Immature natural killer cell (primary cell): ENCODE measurements at places on chromosomes 13 and 19. TPM values are rescaled to one million over a fixed set of nuclear protein-coding genes. Genes with fewer than 3 reads are reported as not detected.

- no peak overlapping the region for H3K4me3 ChIP-seq
- peaks cover 9% of the 10 kb centered on the region for H3K27me3 ChIP-seq
- no peaks in the 10 kb centered on the region for H3K36me3 ChIP-seq
- H3K27ac ChIP-seq, result no peak overlapping the region
- no peak for DNase-seq
These were observed 14.0 kb upstream of the URI1 start for GRCh38 chr19:29927944-29928625.

- peaks cover 9% of the 10 kb centered on the region for H3K36me3 ChIP-seq
- peaks cover 11% of the 10 kb centered on the region for H3K27me3 ChIP-seq
- H3K4me3 ChIP-seq, result no peak overlapping the region
- DNase-seq, result no peak
- H3K4me1 ChIP-seq, result peaks cover 27% of the 10 kb centered on the region
These were observed 3.3 kb downstream of the ALDH16A1 start for GRCh38 chr19:49456326-49456725.

DNA sequence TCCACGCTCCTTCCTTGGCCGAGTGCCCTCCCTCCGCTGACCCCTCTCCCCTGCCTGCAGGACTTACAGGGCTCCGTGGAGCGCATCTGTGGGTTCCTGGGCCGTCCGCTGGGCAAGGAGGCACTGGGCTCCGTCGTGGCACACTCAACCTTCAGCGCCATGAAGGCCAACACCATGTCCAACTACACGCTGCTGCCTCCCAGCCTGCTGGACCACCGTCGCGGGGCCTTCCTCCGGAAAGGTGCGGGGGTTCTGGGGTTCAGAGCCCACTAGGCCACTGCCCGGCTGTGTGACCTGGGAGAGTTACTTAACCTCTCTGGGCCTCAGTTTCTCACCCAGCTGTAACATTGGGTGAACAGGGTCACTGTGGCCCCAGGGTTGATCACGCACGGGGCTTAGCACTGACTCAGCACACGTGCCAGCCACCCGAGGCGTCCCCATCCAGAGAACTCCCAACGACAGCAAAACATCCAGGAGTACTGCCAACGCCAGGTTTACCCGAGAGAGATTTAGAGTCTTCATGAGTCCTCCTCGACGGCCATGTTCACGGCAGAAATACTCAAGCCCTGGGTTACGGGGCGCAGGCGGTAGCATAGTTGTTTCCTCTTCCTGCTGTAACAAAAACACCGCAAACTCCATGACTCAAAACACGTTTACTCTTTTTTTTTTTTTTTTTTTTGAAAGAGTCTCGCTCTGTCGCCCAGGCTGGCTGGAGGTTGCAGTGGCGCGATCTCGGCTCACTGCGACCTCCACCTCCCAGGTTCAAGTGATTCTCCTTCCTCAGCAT, 9.7 kb upstream of the SPACA4 start:
- no peaks in the 10 kb centered on the region for H3K27me3 ChIP-seq
- no peaks in the 10 kb centered on the region for H3K36me3 ChIP-seq
- peak; percentile 39 for DNase-seq
- H3K27ac ChIP-seq, result no peak overlapping the region
- H3K4me1 ChIP-seq, result no peaks in the 10 kb centered on the region

The LRRC63 gene
- polyA plus RNA-seq, result 0.12 TPM

- H3K27ac ChIP-seq, result no peak overlapping the region
- H3K4me1 ChIP-seq, result no peaks in the 10 kb centered on the region
- peaks cover 2% of the 10 kb centered on the region for H3K27me3 ChIP-seq
These were observed 1001.7 kb downstream of the PCDH17 start for GRCh38 chr13:58633226-58633625.

DNA sequence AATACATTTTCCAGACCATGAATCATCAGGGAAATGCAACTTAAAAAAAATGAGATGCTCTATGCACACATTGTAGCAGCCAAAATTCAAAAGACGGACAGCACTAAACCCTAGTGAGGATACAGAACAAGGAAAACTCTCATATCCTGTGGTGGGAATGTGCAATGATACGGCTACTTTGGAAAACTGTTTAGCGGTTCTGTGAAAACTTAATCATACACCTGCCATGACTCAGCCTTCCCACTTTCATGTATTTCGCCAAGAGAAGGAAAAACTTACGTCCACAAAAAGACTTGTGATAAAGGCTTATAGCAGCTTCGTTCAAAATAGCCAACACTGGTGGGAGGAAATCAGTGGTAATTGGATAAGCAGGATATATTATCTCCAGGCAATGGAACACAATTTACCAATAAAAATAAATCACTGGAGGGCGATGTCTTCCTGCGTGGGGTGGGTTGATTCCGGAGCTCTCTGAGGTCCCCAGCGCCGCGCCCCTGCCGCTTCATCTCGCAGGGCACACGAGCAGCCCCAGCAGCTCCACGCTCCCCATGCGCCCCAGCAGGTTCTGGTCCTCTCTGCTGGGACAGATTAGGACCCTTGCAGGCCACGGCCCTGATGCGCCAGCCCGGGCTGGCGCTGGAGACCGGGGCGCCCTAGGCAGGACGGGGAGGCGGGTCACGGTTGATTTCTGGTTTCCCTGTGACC, 97.2 kb upstream of the ARHGEF7 start:
- H3K27ac ChIP-seq, result no peak overlapping the region
- no peak overlapping the region for H3K4me3 ChIP-seq
- H3K4me1 ChIP-seq, result no peaks in the 10 kb centered on the region
- peaks cover 5% of the 10 kb centered on the region for H3K27me3 ChIP-seq

The THSD1 gene
- polyA plus RNA-seq, result not detected

- peaks cover 6% of the 10 kb centered on the region for H3K4me1 ChIP-seq
- no peak overlapping the region for H3K27ac ChIP-seq
- DNase-seq, result no peak
- H3K36me3 ChIP-seq, result peaks cover 77% of the 10 kb centered on the region
- H3K27me3 ChIP-seq, result peaks cover 5% of the 10 kb centered on the region
These were observed 18.2 kb downstream of the ZNF121 start for GRCh38 chr19:9565900-9566705.

The STOML3 gene
- not detected for polyA plus RNA-seq

DNA sequence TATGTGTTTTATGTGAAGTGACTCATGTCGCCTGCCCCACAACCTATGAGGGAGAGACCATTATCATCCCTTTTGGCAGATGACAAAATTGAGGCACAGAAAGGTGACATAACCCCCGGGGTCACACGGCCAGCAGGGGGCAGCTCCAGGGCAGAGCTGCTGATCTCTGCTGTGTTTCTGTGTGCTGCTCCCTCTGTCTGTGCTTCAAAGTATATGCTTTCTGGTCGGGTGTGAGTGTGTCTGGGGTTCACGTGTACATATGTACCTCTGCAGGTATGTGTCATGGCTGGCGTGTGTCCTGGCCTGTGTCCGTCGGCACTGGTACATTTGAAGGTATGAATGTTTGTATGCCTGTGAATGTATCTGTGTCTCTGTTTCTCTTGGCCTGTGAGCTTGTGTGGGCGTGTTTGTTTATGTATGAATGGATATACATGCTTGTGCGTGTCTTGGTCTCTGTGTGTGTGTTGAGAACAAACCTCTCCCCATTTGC, 7.1 kb downstream of the LIPE start:
- no peak overlapping the region for H3K27ac ChIP-seq
- H3K27me3 ChIP-seq, result peaks cover 4% of the 10 kb centered on the region
- no peaks in the 10 kb centered on the region for H3K36me3 ChIP-seq
- peak; percentile 59 for DNase-seq
- no peak overlapping the region for H3K4me3 ChIP-seq
- H3K4me1 ChIP-seq, result peaks cover 45% of the 10 kb centered on the region

GRCh38 chr19:33416307-33417215, 43.1 kb downstream of the CEBPG start:
- peak; percentile 31 for DNase-seq

GRCh38 chr13:107562203-107562602, 653.1 kb downstream of the LIG4 start:
- DNase-seq, result no peak
- H3K27me3 ChIP-seq, result no peaks in the 10 kb centered on the region
- H3K4me1 ChIP-seq, result no peaks in the 10 kb centered on the region
- no peak overlapping the region for H3K4me3 ChIP-seq
- H3K27ac ChIP-seq, result no peak overlapping the region

The SLC15A1 gene
- not detected for polyA plus RNA-seq

DNA sequence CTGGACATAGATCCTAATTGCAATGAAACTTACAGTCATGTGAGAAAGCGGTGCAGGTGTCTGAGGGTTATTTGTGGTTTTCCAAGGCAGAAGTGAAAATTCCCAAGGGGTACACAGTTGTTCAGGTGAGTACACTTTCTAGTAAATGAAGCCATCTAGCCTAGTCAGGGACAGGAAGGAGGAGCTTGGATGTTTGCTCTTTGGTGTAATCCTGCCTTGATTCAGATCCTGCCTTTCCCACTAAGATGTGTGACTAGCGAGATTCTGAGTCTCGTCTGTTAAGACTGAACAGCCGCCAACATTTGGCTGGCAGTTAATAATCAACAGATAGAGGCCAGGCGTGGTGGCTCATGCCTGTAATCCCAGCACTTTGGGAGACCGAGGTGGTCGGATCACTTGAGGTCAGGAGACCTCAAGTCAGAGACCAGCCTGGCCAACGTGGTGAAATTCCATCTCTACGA, 2.5 kb downstream of the RPS9 start:
- H3K27ac ChIP-seq, result peak overlapping the region; percentile 99
- H3K4me1 ChIP-seq, result peaks cover 48% of the 10 kb centered on the region
- peaks cover 19% of the 10 kb centered on the region for H3K27me3 ChIP-seq
- peak overlapping the region; percentile 98 for H3K4me3 ChIP-seq
- H3K36me3 ChIP-seq, result peaks cover 26% of the 10 kb centered on the region

- no peaks in the 10 kb centered on the region for H3K36me3 ChIP-seq
- H3K27ac ChIP-seq, result no peak overlapping the region
- peaks cover 2% of the 10 kb centered on the region for H3K27me3 ChIP-seq
- no peak overlapping the region for H3K4me3 ChIP-seq
- H3K4me1 ChIP-seq, result no peaks in the 10 kb centered on the region
These were observed 209.2 kb downstream of the KCTD12 start for GRCh38 chr13:76677043-76677442.

The SLC6A16 gene
- 3.0 TPM for polyA plus RNA-seq

DNA sequence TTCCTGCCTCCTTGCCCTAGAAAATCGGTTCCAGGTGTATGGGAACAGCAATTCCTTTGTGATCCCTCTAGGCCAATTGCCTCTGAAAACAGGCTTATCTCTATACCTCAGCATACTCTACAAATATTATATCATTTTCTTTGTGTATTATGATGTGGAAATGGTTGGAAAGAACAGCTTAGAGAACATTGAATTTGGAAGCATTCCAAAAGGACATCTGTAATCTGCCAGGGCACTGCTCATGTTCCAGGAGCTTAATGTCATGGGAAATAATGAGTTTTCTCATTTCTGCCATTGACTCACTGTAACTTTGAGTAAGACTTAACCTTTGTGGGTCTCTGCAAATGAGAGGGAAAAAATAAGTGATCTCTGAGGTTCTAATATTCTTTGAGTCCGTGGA, 147.3 kb downstream of the UFM1 start:
- no peaks in the 10 kb centered on the region for H3K27me3 ChIP-seq
- no peak overlapping the region for H3K4me3 ChIP-seq
- H3K4me1 ChIP-seq, result no peaks in the 10 kb centered on the region
- no peak overlapping the region for H3K27ac ChIP-seq
- no peaks in the 10 kb centered on the region for H3K36me3 ChIP-seq
- no peak for DNase-seq

The DCT gene
- polyA plus RNA-seq, result not detected

GRCh38 chr13:72316716-72317115, 410.7 kb downstream of the MZT1 start:
- H3K4me3 ChIP-seq, result no peak overlapping the region
- H3K27me3 ChIP-seq, result no peaks in the 10 kb centered on the region
- H3K27ac ChIP-seq, result no peak overlapping the region
- H3K4me1 ChIP-seq, result no peaks in the 10 kb centered on the region
- DNase-seq, result no peak

DNA sequence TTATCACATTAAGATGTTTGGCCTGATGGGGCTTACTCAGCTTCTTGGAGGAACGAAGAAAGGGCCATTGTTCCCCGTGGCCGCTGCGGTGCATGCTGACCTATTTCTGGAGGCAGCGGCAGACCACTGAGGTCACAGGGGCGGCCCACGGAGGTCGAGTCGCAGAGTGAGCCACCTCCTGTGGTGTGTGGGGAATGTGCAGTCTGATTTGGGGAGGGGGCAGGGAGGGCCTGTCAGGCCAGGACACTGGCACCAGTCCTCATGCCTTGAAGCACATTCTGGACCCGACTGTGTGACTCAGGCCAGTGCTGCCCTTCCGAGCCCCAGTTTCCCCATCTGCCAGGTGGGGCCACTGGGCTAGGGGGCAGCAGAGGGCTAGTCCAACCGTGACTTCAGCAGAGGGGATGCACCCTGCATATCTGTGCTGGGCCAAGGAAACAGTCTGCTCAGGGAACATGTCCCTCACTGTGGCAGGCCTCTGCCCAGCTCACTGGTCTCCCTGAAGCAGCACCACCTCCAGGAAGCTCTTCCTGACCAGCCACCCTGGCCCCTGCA, 6.3 kb downstream of the SLC7A10 start:
- DNase-seq, result no peak
- H3K4me3 ChIP-seq, result no peak overlapping the region
- H3K36me3 ChIP-seq, result no peaks in the 10 kb centered on the region
- peaks cover 2% of the 10 kb centered on the region for H3K27me3 ChIP-seq
- H3K27ac ChIP-seq, result no peak overlapping the region

- H3K36me3 ChIP-seq, result no peaks in the 10 kb centered on the region
- no peak overlapping the region for H3K4me3 ChIP-seq
- H3K27ac ChIP-seq, result peak overlapping the region; percentile 42
- DNase-seq, result peak; percentile 52
- peaks cover 5% of the 10 kb centered on the region for H3K27me3 ChIP-seq
- H3K4me1 ChIP-seq, result peaks cover 5% of the 10 kb centered on the region
These were observed 15.2 kb upstream of the PAK4 start for GRCh38 chr19:39110263-39110967.

GRCh38 chr13:104983601-104984000, 1551.9 kb downstream of the EFNB2 start:
- H3K4me1 ChIP-seq, result peaks cover 19% of the 10 kb centered on the region
- no peak overlapping the region for H3K27ac ChIP-seq
- no peak for DNase-seq
- H3K36me3 ChIP-seq, result no peaks in the 10 kb centered on the region
- H3K27me3 ChIP-seq, result no peaks in the 10 kb centered on the region

The ZIC5 gene
- polyA plus RNA-seq, result not detected

DNA sequence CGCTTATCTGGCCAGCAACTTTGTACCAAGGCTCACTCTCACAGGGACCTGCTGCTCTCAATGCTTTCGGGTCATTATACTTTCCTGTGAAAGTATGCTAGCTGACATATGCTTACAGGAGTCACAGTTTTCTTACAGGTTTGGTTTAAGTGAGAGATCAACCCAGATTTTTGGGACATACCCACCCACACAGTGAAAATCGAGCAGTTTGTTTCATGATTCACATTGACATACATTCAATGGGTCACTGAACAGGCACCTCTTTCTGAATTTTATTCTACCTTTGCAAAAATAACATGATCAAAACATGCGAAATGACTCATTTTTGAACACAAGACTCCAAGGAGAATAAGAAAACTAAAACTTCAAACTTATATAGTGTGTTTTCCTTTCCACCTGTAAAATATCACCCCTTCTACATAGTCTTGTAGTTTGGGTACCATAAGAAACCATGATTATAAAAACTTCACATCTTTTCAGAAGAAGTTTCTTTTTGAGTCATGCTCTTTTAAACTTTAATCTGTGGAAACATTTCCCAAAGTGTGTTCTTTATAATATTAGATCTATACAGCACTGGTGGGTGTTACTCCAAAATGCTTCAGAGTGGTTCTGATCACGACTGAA, 44.3 kb upstream of the TEX29 start:
- H3K4me3 ChIP-seq, result no peak overlapping the region
- H3K27me3 ChIP-seq, result peaks cover 1% of the 10 kb centered on the region
- H3K4me1 ChIP-seq, result no peaks in the 10 kb centered on the region
- DNase-seq, result no peak
